ENCODE measurements at places on chromosomes 6 and 20.

- no peak for DNase-seq
These were observed 326.3 kb downstream of the UBE3D start for GRCh38 chr6:82739303-82739702.

- no peak for DNase-seq
These were observed 29.9 kb upstream of the AGPAT4 start for GRCh38 chr6:161303628-161304340.

DNA sequence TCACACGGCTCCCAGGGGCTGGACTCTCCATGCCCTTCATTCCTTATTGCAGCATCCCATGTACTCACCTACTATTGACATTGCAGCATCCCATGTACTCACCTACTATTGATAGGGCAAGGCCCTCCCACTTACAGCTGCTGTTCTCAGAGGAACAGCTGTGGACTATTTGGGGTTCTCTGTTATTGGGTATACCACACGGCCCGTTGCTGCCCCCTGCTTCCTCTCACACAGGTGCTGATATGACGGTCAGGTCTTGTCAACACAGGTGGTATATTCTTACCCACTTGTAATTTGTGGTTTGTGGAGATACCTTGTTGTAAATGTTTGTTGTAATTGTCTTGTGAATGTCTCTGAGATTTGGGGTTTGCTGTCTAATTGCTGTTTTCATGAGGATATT is 18.8 kb downstream of the ALDH5A1 start:
- no peak for DNase-seq

GRCh38 chr20:25749649-25750048 is 53.0 kb upstream of the ZNF337 start:
- no peak for DNase-seq

- DNase-seq = no peak
These were observed 20.2 kb upstream of the BCLAF1 start for GRCh38 chr6:136309729-136310311.

GRCh38 chr6:158506601-158507000 is 53.3 kb upstream of the TMEM181 start:
- no peak for DNase-seq

- DNase-seq = no peak
These were observed 224.2 kb downstream of the ARHGAP18 start for GRCh38 chr6:129485746-129486145.

- DNase-seq = no peak
These were observed 46.4 kb upstream of the FERMT1 start for GRCh38 chr20:6169251-6169650.

GRCh38 chr20:11332381-11332780 is 585.3 kb upstream of the BTBD3 start:
- DNase-seq = no peak

GRCh38 chr6:135464634-135465033 is 32.9 kb downstream of the AHI1 start:
- DNase-seq = no peak

- no peak for DNase-seq
These were observed 43.6 kb upstream of the SLC32A1 start for GRCh38 chr20:38680500-38681306.

DNA sequence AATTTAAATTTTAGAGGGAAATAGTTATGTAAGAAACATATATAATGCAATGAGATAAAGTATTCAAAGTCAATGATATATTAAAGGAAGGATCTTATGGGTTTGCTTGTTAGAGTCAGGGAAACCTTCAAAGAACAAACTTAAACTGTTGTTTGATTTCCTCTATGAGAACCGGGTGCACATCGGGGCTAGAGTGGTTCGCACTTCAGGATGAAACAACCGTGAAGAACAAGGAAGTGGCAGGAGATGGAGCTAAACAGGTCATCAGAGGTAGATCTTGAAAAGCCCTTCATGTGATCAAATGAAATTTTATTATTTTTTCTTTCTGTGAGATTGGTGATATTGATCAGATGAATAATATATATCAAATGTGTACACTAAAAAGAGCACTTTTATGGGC is 951.9 kb upstream of the FLRT3 start:
- no peak for DNase-seq

- DNase-seq = no peak
These were observed 18.6 kb upstream of the MYT1 start for GRCh38 chr20:64145458-64146300.

- no peak for DNase-seq
These were observed 27.1 kb downstream of the MICA start for GRCh38 chr6:31430449-31430848.

DNA sequence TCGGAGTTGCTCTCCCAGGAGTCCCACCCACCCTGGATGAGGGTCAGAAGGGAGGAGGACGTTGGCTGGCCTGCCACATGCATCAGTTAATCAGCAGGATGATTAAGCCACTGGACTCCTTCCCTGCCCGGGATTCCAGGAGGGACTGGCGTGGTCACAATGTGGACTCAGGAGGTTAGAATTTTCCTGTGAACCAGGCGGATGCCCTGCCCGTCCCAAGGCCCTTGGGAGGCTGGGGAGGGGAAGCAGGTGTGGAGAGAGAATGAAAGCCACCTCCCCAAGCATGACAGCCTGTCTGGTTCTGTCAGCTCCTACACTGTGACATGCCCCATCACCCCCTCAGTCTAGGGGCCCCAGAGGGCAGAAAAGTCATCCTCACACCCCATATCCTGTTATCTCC is 11.6 kb upstream of the ITPR3 start:
- DNase-seq = no peak

GRCh38 chr6:160454303-160454702 is 106.1 kb downstream of the SLC22A3 start:
- no peak for DNase-seq

GRCh38 chr20:53865901-53866793 is 204.2 kb downstream of the BCAS1 start:
- DNase-seq = no peak

- no peak for DNase-seq
These were observed 269.6 kb downstream of the KHDC1L start for GRCh38 chr6:72955666-72956065.

DNA sequence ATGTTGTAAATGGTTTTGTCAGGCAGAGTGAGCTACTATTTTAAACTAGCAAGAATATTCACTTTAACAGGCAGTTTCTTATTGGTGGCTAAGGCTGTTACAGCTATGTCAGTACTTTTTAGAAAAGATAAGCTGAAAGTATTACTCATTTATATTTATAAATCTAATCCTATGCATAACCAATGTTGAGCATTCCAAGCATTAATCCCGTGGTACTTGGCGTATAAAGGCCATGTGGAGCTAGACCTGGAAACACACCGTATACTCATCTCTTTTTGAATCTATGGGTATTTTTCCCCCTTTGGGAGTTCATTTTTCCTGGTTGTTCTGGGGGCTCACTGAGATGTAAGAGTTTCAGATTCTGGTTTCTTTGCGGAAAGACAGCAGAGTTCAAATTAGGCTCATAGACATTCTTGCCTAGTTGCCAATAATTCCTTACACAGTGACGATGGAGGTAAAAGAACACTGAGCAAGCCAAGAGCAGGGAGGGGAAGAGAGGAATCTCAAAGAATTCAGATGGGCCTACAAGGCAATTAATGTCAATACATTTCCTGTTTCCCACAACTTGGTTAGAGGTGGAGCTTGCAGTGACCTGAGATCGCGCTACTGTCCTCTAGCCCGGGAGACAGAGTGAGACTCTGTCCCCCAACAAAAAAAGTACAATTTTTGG is 211.5 kb downstream of the SOX4 start:
- no peak for DNase-seq

DNA sequence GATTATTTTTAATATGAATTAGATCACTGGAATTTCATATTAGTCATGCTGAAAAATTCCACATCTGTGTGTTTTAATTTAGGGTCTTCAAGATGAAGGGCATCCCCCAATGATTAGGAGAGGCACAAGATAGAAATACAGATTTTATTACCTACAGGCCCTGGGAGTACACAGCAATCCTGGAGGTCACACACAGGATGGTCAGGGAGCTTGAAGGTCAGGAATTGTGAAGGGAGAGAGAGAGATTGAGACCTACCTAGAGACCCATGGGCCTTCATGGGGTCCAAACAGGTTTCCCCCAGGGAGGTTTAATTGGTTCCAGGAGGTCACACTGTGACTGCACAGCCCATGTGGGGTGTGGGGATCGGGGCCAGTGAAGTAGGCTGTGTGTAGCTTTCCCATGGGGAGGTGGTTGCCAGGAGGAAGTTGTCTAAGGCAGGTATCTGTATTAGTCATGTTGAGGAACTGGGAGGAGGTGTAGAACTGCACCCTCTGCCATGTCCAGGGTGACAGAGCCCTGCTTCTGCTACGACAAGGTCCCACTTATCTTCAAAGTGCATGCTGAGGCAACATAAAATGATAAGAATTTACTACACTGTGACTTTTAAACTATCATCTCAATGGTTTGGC is 18.3 kb downstream of the SNX9 start:
- peak; percentile 29 for DNase-seq

DNA sequence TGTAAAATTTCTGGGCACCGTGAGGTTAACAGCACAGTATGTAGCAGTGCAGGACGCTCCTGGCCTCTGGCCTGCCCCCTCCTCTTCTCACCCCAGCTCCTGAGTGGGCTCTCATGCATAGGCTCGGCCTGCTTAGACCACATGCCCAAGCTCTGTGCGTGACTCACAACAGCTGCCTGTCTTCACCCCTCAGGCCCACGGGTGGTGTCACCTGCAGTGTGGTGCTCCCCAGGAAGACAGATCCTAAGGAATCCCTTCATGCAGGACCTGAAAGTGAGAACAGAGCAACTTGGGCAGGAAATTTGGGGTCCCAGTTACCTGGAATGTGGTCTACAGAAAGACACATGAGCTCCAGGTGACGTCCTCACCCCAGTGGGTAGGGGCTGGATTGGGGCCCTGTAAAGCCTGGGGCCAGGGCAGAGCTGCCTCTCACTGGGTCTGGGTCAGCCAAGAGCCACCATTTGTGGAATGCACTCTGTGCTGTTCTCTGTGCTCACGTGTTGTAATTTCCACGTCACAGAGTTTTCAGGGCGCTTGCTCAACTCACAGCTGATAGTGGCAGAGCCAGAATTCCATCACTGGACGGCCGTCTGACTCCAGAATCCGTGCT is 37.0 kb upstream of the PXDC1 start:
- DNase-seq = no peak

Measured in GM06990 (cell line).